ENCODE measurements at places on chromosomes 4 and X.

DNA sequence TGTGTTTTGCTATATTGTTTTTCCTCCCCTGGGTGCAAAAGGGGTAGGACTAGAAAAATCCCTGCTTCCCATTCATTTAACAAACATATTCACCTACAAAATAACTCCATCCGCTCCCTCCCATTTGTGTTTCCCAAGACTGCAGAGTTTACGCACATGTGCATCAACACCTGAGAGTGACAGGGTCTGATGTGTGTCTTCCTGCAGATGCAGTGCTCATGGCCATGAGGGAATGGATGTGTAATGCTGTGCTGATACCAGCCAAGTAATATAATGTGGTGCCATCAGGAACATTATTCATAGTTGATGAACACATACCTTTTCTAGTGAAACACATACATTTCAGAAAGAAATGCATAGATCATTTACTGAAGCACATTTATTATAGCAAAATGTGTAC is 83.2 kb downstream of the CXXC4 start:
- DNase-seq, result no peak

- DNase-seq, result no peak
Measured at GRCh38 chrX:33032700-33033099, 178.6 kb downstream of the DMD start.

DNA sequence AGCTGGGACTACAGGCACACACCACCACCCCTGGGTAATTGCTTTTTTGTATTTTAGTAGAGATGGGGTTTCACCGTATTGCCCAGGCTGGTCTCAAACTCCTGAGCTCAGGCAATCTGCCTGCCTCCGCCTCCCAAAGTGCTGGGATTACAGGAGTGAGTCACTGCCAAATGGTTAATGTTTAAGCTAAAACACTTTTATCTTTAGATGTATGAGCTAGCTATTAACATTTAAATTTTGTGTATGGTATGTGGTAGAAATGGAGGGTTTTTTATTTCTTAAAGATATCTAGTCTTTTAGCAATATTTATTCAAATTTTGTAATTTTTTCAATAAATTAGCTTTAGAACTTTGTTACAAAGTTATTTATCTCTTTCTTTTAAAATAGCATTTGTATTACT is 1659.8 kb upstream of the ADGRL3 start:
- DNase-seq, result no peak

GRCh38 chr4:107072836-107073736 is 37.0 kb upstream of the DKK2 start:
- DNase-seq, result no peak

DNA sequence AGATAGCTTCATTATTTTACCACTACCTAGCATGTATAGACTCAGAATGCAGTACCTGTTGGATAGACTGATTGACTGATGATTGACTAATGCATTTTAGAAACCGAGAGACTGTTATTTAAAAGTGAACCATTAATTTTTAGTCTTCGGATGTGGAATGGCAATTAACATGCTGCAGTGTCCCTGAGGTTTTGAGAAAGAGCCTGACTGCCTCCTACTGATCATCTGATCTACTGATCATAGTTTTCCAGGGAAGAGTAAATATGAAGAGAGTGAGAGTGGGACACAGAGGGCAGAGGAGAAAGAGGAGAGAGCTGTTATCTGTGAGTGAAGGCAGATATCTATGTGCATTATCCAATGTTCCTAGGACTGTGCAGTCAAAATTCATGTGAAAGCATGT is 764.7 kb downstream of the TRIML1 start:
- no peak for DNase-seq

DNA sequence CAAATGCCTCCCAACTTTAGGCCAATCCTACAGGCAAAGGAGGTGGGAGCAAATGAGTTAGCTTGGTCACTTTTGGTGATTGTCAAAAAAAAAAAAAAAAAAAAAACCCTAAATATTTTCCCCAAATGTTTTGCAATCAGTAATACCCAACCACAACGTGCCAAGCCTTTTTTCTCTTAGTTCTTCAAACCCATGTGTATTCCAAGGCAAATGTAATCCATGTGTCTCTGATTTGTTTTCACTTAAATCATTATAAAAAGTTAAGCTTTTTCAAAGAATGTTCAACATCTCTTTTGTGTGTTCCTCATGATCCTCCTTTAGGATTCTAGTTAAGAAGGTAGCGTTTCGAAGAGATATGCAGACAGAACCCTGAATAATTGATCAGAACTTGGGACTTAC is 328.4 kb downstream of the PAPSS1 start:
- DNase-seq, result no peak

DNA sequence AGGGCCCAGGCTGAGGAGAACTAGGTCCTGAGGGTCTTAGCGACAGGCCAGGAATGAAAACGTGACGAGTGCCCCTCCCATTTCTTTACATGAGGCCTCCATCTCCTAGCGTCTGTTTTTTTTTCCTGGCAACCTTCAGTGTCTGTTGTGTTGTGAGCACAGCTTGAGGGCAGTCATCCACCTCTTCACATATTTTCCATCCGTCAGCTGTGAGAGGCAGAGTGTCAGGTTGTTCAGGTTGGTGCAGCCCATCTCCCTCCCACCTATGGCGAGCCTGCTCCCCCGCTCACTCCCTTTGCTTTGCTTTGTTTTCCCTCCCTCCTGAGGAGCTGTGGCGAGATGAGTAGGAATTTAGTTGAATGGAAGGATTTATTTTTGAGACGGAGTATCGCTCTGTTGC is 51.7 kb upstream of the CHRNA9 start:
- no peak for DNase-seq

DNA sequence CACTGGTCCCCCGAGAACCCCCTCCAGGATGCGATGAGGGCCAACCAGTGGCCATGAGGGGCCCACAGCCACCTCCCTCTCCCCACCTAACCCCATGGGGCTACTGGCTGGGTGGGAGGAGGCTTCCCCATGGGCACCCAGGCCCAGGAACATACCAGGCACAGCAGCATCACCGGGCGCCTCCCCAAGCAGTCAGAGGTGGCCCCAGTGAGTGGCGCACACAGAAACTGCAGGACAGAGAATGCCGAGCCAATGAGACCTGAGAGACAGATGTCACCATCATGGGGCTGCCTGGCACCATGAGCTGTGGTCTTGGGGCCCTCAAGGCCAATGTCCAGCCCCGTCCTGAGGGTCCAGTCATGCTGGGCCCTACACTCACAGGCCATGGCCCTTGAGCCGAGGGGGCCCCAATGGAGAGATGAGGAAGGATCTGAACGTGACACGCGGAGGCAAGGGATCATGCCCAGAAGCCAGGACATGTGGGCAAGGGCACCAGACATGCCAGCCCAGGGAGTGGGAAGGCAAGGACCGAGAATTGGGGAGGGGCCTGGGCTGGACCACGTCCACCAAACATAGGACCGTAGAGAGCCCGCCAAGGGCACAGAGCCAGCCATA is 30.1 kb downstream of the NOP14 start:
- DNase-seq, result peak; percentile 71

DNA sequence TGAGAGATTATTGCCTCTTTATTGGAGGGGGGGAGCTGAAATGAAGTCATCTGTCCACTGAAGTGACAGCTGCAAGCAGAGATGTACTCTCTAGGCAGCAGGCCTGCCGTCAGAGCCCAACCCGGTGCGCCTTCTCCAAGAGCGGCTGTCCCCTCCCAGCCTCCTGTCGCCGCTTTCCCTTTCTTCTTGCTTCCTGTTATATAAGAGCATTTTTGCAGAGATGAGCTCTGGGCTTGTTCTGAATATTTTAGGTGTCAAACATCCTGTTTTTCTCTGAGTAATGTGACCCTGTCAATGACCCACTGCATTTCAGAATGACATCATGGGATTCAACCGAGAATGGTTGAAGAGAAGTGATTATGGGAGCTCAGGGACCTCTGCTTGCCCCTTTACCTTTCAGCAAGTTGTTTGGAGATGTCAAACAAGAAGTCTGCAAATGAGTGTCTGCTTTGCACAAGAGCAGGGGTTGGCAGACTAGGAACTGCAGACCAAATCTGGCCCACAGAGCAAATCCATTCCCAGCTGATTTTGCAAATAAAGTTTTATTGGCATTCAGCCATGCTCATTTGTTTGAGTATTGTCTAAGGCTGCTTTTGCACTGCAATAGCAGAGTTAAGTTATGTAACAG is 79.9 kb downstream of the SLC9A6 start:
- DNase-seq, result no peak

GRCh38 chrX:83535417-83536196 is 27.5 kb downstream of the POU3F4 start:
- DNase-seq, result no peak

Measured in coronary artery (tissue), 2 donors.